H54 (cell line): ENCODE measurements at places on chromosomes 13 and 19.

DNA sequence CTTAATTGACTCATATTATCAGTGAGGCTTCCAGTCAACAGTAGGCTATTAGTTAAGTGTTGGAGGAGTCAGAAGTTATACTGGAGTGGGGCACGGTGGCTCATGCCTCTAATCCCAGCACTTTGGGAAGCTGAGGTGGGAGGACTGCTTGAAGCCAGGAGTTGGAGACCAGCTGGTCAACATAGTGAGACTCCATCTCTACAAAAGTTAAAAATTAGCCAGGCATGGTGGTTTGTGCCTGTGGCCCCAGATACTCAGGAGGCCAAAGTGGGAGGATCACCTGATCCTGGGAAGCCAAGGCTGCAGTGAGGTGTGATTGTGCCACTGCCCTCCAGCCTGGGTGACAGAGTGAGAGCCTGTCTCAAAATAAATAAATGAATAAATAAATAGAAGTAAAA, 53.2 kb downstream of the COMP start:
- DNase-seq: no peak

GRCh38 chr13:28582225-28582891, 76.6 kb upstream of the POMP start:
- no peak for DNase-seq

DNA sequence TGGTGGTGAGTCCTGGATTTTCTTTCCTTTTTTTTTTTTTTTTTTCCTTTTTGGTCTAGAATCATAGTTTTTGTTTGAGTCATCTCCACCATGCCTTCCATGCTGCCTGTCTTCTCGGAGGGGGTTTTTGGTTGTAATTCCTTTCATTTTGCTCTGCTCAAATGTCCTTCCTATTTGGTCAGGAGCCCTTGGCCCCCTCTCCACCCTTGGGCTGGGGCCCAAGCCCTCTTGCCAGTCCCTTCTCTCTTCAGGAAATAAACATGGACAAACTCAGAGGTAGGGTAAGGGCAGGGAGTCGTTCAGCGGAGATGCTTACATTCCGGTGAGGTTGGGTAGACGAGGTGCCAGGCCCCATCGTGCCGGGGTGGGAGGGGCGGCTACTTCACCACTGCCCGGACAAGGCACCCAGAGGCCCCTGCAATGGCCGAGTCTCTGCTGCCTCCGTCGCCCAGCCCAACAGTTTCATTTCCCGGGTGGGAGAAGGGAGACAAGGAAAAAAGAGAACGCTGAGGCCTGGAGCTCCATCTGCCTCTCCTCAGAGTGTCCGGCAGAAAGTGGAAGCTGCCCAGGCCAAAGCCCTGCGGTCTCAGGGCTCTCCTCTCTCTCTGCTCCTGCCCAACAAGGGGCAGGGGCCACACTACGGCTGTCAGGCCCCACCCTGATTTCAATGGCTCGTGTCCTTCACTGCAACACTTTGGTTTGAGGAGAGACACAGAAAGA, 12.7 kb downstream of the ZNF574 start:
- peak; percentile 78 for DNase-seq

- DNase-seq: no peak
Observed at GRCh38 chr19:46499692-46500091, 4.0 kb upstream of the PNMA8B start.

GRCh38 chr13:56412856-56413255, 727.9 kb upstream of the PRR20A start:
- DNase-seq: no peak

- DNase-seq: no peak
Observed at GRCh38 chr13:101917475-101917810, 465.0 kb downstream of the ITGBL1 start.

GRCh38 chr13:27132538-27132937, 39.1 kb downstream of the USP12 start:
- DNase-seq: no peak

GRCh38 chr19:10580979-10581631, 6.0 kb downstream of the AP1M2 start:
- peak; percentile 67 for DNase-seq

- no peak for DNase-seq
Observed at GRCh38 chr13:102846261-102847015, 606 bp downstream of the ERCC5 start.

- no peak for DNase-seq
Observed at GRCh38 chr13:65943024-65943423, 1287.1 kb downstream of the PCDH9 start.

GRCh38 chr13:92602560-92602959, 624.0 kb upstream of the GPC6 start:
- DNase-seq: no peak

GRCh38 chr13:23788459-23788858, 100.7 kb downstream of the MIPEP start:
- no peak for DNase-seq

- DNase-seq: peak; percentile 63
Observed at GRCh38 chr19:32224371-32225244, 120.8 kb upstream of the ZNF507 start.

- peak; percentile 69 for DNase-seq
Observed at GRCh38 chr19:17294051-17294891, 9.0 kb downstream of the ABHD8 start.

DNA sequence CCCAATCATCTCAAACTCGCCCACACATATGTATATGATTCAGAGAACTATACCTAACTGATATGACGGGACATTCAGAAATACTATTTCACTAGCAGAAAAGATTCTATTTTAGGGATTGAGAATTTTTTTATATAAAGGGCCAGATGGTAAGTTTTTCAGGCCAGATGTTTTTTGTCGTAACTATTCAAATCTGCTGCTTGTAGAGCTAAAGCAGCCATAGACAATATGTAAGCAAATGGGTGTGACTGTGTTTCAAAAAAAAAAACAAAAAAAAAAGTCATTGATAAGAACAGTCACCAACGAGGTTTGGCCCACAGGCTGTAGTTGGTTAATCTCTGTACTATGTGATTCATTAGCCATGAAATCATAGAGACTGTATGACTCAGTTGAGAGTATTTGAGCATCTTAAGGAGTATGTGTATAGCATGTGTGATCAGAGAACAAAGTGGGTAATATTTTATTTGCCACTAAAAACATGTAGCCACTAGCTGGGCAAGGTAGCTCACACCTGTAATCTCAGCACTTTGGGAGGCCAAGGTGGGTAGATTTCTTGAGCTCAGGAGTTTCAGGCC, 2724.7 kb downstream of the PCDH9 start:
- no peak for DNase-seq

DNA sequence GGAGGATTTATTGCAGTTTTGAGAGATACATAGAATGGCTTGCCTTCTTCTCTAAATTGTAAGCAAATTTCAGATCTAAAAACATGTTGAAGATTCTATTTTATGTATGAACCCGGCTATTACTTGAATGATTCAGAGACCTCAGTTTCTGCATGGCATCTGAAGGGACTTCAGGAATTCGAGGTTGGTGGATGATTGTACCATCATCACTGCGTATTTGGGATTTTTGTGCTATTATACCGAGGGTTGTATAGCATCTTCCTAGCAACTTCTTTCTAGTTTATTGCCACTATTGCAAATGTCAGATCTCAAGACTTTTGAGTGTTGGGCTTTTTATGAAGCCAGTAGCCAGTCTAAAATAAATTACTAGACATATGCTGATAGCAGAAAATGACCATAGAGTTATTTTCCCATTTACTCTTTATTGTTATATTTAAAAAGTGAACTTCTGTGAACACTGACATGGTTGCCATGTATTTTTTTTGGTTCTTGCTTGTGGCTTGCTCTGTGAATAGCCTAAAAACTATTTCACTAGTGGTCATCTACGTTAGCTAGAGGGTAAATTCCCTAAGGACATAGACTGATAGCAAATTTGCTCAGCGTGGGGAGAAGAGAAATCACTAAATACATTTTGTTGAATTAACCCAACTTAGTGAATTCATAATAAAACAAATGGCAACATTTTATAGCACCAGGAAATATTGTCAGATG, 70.6 kb upstream of the KLF12 start:
- DNase-seq: no peak

- DNase-seq: no peak
Observed at GRCh38 chr13:50783717-50784290, 59.7 kb downstream of the DLEU7 start.

- no peak for DNase-seq
Observed at GRCh38 chr13:23496255-23496654, 62.8 kb upstream of the SACS start.

GRCh38 chr19:54026656-54027055, 35.2 kb downstream of the CACNG6 start:
- DNase-seq: no peak

GRCh38 chr13:24168979-24169378, 8.5 kb downstream of the SPATA13 start:
- DNase-seq: no peak

DNA sequence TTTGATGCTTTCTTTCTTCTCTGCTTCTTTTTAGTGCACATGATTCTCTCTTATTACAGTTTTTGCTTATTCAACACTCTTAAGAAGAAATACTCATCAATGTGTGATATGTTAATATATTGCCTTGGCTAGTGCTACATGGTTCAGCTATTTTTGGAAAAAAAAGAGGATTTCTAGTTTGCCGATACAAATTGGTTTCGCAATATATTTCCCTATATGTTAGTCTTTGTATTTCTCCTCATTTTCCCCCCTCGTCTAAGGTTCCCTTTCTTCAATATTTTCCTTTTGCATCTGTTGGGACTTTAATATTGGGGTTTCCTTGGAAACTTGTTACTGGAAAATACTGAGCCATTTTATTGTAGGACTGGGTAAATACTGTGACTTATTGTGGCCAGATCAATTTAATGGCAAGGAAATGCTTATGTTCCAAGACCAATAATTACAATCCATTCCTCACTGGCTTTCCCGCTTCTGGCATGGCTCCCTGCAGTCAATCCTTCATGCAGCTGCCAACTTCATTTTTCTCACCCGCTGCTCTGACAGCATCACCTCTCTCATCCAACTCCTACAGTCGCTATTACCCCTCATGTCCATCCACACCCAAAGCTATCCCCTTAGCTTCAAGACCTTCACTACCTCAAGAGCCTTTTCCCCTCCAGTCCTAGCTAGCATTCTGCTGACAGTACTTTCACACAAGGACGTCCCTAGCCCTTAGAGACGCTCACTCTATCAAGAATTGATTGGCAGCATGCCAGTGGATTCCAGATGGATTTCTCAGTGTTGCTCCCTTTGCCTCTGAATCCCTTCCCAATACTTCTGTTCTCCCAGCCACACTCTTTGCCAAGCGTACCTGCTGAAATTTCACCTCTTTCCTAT, 280.1 kb upstream of the TMTC4 start:
- DNase-seq: no peak

- no peak for DNase-seq
Observed at GRCh38 chr13:78604782-78605611, 1.6 kb upstream of the POU4F1 start.

GRCh38 chr13:27081893-27082679, 89.5 kb downstream of the USP12 start:
- DNase-seq: no peak

- no peak for DNase-seq
Observed at GRCh38 chr13:93233997-93234416, 7.4 kb downstream of the GPC6 start.

DNA sequence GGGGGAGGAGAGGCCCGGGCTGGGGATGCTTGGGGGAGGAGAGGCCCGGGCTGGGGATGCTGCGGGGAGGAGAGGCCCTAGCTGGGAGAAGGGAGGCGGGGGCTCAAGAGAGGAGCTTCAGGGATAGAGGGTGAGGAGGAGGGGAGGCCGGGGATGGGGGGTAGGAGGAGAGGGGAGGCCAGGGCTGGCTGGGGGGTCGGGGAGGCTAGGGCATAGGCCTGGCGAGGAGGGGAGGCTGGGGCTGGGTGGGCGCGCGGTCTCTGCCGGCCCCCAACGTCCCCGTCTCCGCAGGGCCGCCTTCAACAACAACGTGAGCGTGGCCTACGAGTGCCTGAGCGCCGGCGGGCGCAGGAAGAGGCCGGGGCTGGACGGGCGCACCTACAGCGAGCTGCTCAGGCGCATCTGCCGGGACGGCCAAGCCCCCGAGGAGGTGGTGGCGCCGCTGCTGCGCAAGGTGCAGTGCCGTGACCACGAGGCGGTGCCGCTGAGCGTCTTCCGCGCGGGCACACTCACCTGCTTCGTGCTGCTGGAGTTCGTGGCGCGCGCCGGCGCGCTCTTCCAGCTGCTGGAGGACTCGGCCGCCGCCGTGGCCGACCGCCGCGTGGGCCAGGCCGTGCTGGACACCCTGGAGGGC, 11.4 kb downstream of the TPGS1 start:
- DNase-seq: no peak

DNA sequence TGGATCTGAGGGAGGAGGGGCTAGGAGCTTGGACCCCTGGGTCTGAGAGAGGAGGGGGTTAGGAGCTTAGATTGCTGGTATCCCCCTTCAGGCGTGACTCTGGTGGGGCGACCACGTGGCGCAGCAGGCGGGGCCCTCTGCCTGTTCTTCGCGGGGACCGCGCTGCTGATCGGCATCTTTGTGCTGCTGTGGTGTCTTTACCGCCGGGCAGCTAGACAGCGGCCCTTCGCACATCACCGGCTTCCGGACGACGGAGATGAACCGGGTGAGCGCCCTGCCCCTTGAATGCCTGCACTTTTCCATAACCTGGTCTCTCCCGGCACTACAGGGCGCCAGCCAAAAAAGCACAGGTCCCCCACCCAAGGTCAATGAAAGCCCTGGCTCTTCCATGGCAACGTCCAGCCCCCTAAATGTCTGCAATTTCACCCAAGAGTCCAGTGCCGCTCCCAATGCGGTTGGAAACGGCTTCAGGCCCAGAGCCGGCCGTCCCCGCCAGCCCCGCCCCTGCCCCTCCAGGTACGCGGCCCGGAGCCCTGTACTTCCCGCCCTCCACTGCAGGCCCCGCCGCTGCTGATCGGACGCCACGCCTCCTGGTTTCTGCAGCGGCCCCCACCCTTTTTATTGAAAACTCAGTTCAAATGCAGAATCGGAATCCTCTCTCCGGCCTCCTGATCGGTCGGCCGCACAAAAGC, 2.8 kb downstream of the GFY start:
- DNase-seq: no peak

DNA sequence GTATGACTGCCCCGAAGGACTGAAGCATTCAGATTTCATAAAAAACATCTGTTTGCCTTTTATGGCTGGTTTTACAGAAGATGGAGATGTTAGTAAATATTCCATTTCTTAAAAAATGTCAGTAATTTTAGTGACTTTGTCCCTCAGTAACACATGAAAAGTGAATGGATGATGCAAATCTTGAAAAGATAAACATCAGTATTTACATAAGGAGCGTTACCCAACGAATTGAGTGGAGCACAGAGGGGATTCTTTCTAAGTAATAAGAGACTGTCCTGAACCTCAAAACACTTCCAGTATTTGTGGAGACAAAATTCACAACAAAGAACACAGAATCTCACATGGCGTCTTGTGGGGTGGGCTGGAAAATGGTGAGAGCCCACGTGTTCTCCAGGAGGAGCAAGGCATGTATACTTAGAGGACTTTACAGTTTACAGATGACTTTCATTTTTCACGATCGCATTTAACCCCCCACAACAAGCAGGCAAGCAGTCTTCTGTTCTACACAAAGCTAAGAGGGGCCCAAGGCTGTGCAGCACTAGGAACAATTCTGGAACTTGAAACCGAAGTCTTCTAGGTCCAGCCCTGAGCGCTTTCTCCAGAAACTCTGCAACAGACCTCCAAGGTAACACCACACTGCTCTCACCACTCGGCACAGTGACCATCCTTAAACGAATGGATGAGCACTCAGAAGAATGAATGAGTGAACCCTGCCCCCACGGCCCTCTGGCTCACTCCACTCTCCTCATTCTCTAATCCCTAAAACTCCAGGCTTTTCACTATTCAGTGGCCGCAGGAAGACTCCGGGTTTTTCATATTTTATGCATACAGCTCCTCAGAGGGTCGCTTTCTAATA, 709.8 kb downstream of the UQCRFS1 start:
- no peak for DNase-seq
